Activated naive CD4-positive, alpha-beta T cell treated with anti-CD3 and anti-CD28 coated beads, Interleukin-2, amount 50 U/mL, for 72 hours (primary cell): ENCODE measurements at places on chromosomes 7 and 10. TPM values are rescaled to one million over a fixed set of nuclear protein-coding genes. Genes with fewer than 3 reads are reported as not detected.

The DNA2 gene
- 69.6 TPM for total RNA-seq

GRCh38 chr7:155590215-155591018, 44.1 kb upstream of the CNPY1 start:
- no peak for DNase-seq

GRCh38 chr7:47488969-47489342, 93.0 kb downstream of the TNS3 start:
- no peak for DNase-seq

The GNA12 gene
- total RNA-seq, result 19.8 TPM

DNA sequence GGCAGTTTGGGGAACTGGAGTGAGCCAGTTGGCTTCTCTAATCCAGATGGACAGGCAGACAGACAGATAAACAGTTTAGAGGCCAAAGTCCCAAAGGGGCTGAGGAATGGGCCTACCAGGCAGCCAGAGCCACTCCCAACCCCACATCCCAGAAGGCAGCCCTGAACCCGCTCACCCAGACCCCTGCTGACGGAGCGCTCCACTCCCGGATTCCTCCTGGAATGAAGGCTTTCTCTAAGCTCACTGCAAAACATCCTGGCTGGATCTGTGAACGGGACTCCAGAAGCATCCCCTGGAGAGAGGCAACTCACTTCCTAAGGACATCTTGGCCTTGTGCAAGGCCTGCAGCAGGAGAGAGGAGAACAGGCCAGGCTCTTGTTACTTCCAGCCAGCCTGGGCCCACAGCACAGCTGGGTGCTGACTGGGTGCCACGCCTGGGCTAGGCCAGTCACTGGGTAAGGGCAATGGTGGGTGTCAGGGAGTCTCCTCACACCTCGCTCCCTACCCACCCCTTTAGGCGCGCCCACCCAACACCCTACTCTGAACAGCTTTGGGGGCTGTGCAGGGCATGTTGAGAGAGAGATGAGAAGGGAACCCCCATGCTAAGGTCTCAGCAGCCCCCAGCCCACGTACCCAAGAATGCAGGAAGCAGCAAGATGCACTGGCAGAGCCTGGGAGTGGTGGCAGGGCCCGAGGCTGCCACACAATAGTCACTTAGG, 168.6 kb upstream of the ZMIZ1 start:
- DNase-seq, result no peak

DNA sequence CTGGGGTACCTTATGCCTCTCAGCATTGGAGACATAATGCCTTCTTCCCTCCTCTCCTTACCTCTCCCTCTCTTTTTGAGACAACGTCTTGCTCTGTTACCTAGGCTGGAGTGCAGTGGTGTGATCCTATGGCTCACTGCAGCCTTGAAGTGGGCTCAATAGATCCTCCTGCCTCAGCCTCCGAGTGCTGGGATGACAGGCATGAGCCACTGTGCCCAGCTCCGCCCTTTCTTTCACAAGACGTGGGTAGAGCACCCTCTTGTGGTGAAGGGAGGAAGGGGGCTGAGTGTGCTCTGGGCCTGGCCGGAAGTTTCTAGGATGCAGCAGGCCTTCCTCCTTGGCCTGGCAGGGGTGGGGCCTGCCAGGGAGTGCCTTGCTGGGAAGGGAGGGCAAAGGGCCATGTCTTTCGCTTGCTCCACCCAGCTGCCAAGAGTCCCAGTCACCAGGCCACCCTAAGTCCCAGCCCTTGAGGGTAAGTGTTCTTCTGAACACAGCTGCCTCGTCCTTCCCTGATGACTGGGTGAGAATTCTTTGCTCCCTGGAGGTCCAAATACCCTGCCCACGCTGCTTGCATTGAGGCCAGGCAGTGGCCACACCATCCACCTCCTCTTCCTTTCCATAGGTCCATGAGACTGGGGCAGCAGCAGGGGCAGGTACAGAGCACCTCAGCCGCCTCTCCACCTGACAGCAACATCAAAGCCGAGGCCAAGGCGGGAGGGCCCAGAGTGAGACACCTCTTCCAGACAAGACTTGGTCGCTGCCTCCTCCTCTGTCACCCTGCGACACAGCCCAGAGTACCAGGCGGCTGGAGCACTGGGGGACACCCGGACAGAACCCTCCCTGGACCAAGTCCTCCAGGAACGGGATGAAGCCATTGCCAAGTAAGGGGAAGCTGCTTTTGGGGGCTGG, 3.7 kb downstream of the ABHD11 start:
- DNase-seq, result peak; percentile 77

DNA sequence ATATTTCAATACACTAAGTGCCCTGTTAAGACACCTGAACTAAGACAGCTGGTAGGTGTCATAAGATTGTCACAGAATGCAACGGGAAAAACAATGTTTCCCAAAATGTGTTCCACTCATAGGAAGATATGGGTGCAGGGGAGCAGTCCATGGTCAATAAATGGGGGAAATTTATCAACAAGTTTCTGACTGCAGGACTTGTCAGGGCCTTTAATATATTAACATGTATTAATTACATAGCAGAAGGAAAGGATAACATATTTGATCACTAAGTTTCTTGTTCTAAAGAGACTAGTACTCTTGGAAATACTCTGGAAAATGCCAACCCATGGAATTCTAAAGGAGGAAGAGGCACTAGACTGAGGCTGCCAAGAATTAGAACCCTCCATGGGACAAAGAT, 6.7 kb downstream of the RBP3 start:
- DNase-seq, result no peak

DNA sequence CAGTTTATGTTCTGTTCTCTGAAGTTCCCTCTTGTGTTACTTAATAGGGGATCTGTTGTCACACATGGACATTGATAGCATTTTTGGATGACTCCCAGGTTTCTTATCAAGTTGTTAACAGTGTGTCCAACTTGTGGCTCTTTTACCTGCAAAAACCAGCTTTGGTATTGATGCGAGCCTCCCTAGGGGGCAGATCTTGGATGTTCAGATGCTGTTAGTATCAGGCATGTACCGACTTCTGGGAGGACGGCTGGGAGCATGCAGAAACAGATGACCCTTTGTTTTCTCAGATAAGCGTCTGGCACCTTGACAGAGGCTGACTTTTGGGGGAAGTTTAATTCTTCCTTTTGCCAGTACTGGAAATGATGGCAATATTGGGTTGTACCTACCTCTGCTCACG, 2.2 kb downstream of the PLPP4 start:
- DNase-seq, result no peak

GRCh38 chr7:148979827-148980226, 48.5 kb downstream of the PDIA4 start:
- DNase-seq, result no peak

The CYP26C1 gene
- 0.12 TPM for total RNA-seq

The INTS1 gene
- 85.0 TPM for total RNA-seq

The NKX1-2 gene
- total RNA-seq, result not detected

The ST8SIA6 gene
- total RNA-seq, result not detected

The SEMA3C gene
- total RNA-seq, result not detected

- no peak for DNase-seq
These were observed 14.4 kb upstream of the RBM20 start for GRCh38 chr10:110629680-110630191.

DNA sequence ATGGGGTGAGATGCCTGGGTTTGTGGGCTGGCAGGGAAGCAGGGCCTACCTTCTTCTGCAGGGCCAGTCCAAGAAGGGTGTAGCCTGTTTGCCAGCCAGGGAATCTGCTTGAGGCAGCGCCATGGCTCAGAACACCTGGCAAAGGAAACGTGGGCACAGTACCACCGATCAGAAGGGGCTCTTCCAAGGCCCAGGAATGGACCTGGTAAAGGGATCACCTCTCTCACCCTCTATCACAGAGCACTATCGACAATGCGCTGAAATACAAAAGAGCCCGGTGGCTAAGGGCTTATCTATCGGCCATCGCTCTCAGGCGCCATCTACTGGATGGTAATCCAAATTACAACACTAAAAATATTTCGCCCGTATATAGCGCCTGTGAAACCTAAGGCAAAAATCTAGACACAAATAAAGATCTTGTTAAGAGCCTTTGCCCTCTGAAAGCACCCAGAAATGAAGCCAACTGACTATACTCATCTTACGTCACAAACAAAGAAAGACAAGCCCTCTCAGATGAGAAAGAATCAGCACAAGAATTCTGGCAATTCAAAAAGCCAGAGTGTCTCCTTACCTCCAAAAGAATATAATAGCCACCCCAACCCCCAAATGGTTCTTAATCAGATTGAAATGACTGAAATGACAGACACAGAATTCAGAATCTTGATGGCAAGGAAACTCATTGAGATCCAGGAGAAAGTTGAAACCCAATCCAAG, 217.8 kb upstream of the HPS1 start:
- DNase-seq, result no peak

DNA sequence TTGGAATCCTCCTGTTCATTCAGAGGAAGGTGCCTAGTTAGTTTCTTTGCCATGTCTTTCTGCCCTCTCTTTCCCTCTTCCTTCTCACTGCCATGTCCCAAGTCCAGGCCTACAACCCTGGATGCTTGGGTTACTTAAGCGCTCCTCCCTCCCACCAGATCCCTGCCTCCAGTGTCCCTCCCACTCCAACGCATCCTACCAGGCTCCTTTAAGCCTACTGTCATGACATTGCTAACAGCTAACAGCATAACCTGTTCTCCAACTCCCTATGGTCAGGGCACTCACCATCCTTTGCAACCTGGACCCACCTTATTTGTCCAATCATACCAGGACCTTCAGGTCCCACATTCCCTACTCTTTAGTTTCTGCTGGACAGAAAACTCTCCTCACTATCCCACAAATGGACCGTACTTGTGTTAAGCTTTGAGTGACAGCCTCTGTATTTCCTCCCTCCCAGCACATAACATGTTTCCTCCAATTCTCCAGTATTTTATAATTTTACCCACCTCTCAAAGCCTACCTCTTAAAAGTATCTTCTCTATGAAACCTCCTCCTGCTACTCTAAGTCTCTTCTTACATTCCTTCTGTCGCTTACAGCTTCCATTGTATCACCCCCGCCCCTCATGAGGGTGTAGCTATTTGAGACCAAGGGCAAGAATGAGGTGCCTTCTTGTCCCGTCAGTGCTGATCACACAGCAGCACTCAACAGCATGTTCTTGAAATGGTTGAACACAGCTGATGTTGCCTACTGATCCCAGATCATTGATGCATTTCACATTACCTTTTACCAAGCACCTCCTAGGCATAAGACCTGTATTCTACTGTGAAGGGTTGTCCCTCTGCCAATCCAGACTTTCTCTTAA, 1.7 kb downstream of the BLNK start:
- no peak for DNase-seq

GRCh38 chr10:109746861-109747260, 176.4 kb downstream of the XPNPEP1 start:
- no peak for DNase-seq

The CALML5 gene
- total RNA-seq, result not detected

The ANKRD61 gene
- total RNA-seq, result not detected

DNA sequence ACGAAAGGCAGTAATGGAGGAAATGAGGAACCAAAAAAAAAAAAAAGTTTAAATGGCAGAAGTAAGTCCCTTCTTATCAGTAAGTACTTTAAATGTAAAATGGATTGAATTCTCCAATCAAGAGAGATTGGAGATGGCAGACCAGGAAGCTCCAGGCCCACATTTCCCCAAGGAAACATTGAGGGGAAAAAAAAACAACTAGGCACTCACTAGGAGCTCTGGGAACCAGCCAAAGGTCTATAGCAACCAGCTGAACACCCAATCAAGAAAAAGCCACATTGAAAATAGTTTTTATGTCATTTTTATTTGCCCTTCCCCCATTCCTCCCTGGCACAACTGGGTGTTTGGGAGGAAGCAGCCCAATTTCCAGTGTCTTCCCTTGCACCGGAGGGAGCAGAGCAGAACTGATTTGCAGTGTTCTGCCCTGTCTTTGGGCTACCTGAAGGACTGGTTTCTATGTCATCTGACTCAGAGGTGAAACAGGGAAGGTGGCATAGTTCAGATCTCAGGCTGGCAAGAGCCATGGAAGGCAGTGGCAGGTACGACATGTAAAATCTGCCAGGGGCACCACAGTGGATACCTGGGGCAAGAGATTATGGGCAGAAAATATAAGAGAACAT, 121.9 kb downstream of the SMURF1 start:
- no peak for DNase-seq

The CAMK2B gene
- total RNA-seq, result 0.32 TPM

GRCh38 chr10:22253580-22253882, 35.7 kb upstream of the EBLN1 start:
- DNase-seq, result peak; percentile 17

The AKR1C4 gene
- total RNA-seq, result not detected

DNA sequence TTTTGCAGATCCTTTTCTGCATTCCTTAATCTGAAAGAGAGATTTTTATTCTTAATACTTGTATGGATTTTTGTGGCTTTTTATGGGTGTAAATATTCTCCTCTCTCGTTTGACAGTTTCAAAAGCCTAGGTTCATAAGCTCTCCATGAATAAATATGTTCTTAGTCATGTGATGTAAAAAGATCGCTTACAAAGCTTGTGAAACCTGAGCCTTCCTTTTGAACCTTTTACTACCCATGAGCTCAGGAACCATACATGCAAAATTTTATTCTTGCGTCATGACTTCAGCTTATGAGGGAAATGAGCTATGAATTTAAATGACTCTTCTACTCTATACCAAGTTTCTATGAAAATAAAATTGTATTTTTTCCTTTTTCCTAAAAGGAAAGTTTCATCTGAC, 98.7 kb downstream of the POLL start:
- DNase-seq, result no peak

GRCh38 chr7:101164071-101164840, 1.1 kb downstream of the VGF start:
- no peak for DNase-seq

DNA sequence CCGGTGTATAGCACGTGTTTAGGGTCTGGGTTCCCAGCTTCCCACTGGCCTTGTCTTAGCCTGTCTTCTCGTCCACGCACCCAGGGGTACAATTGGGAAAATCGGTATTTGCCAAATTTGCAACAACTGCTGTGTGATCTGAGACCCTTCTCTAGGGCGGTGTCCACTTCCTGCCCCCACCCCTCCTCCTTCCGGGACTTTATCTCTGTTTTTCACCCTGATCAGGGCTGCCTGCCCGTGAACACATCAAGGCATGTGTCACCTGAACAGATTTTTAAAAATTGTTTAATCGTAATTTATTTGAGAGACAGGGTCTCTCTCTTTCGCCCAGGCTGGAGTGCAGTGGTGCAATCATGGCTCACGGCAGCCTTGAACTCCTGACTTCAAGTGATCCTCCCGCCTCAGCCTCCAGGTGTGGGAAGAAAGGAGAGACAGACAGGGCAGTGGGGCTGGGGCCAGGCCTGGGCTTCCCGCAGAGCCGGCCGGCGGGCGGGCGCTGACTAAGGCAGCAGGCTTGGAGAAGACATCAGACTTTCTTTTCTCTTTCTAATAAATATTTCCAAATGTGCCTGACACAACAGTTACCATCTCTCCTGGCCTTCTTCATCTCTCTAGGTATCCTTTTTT, 27.5 kb downstream of the ELFN1 start:
- DNase-seq, result no peak

The AEBP1 gene
- 26.9 TPM for total RNA-seq

GRCh38 chr7:158428837-158429753, 158.5 kb downstream of the PTPRN2 start:
- DNase-seq, result peak; percentile 35

The DPYSL4 gene
- 2.8 TPM for total RNA-seq
